ENCODE measurements at places on chromosomes 16 and 17. TPM values are rescaled to one million over a fixed set of nuclear protein-coding genes. Genes with fewer than 3 reads are reported as not detected.

- no peak for DNase-seq
Measured at GRCh38 chr17:32593003-32593402, 106.2 kb downstream of the CDK5R1 start.

The ALDH3A1 gene
- total RNA-seq, result not detected

The CHST6 gene
- 7.1 TPM for total RNA-seq

The PCGF2 gene
- 50.7 TPM for total RNA-seq

The GRAP gene
- not detected for total RNA-seq

All from chondrocyte (in vitro differentiated cells).